Activated CD4-positive, alpha-beta T cell treated with anti-CD3 and anti-CD28 coated beads, Interleukin-2, amount 50 U/mL, for 24 hours (primary cell): ENCODE measurements at places on chromosomes 12 and 14.

DNA sequence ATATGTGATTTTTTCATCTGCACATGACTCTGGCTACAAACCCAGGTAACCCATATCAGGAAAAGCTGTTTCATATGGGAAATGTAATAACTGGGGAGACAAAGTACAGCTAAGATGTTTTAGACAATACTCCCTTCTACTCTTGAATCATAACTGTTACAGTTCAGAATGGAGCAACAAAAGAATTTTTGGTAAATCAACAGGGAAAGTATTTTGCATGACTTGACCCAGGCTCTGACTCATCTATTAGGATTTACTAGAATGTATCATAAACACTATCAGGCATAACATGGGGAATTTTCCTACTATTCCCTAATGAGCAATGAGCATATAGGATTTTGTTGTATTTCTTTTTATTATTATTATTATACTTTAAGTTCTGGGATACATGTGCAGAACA lies 553.0 kb downstream of the SLC16A7 start:
- no peak for DNase-seq

DNA sequence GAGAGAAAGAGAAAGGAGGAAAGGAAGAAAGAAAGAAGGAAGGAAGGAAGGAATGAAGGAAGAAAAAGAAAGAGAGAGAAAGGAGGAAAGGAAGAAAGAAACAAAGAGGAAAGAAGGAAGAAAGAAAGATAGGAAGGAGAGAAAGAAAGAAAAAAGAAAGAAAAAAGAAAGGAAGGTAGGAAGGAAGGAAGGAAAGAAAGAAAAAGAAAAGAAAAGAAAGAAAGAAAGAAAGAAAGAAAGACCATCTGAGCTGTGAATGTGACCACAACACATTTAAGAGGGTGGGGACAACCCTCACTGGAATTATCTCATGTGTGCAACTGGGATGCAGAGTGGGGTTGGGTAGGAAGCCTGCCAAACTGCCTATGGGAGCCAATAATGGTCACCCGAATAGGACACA lies 36.0 kb upstream of the BATF start:
- DNase-seq = no peak

DNA sequence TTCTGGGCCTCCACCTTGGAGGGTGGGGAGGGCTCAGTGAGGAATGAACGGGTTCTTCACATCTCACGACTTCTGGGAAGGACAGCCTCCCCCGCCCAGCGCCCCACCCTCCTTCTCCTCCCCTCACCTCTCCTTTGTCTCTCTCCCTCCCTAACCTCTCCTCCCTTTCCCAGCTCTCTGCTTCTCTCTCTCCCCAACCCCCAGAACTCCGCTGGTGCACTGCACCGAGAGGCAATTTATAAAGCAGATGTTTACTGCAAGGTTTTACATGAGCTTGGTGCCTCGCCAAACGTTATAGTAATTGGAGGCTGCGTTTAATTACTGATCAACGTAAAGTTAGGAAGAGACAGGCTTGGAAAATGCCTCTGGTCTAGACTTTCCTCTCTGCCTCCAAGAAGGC lies 42.9 kb upstream of the FAM222A start:
- DNase-seq = no peak

GRCh38 chr12:89139390-89139789 lies 212.9 kb downstream of the DUSP6 start:
- DNase-seq = no peak

GRCh38 chr12:52334185-52334584 lies 13.0 kb upstream of the KRT83 start:
- DNase-seq = no peak

DNA sequence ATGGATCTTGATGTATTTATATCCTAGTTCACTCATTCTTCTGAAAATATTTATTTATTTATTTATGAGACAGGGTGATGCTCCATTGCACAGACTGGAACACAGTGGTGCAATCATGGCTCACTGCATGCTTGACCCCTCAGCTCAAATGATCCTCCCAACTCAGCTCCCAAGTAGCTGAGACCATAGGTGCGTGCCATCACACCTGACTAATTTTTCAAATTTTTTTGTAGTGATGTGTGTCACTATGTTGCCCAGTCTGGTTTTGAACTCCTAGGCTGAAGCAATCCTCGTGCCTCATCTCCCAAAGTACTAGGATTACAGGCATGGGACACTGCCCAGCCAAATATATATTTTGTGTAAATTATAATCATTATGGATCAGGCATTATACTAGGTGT lies 595.6 kb upstream of the ATP2B1 start:
- DNase-seq = no peak

DNA sequence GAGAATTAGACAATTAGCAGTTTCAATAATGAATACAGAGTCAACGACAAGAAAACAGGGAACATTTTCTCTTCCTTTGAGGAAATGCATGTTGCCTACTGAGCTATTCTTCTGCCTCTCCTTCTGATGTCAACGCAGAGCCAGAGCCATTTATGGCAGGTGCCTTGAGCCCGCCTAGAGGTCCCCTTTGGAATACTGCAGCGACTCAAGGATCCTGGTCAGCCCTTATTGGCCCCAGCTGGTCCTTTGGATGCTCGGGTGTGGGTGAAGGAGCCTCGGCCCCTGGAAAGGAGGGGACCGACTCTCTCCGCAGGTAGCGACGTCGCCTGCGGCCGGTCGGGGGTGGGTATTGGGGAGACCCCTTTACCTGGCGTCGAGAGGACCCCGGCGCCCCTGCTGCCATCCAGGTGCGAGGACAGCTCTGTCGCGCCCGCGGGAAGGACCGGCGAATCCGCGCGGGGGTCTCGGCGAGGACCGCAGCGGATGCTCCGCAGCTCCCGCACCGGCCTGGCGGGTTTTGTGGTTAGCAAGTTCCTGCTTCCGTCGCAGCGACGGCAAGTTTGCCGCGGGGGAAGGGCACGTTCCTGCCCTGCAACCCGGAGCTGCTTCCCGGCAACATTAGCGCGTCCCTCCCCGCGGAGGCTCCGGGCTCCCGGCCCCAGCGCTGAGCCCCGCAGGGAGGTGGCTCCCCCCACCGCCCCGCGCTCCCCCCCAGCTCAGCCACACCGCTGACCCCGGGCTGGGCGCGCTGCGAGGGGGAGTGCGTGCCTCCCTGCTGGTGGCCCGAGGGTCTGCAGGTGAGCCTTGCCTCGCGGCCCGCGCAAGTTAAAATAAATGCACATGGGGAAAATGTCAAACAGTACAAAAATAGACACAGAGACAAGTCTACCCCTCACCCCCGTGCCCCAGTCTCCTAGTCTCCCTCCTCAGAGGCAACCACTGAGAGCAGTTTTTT lies at the start of gene MANSC1:
TSS of gene MANSC1 (minus strand) at position 532 of the 955 bp plus-strand sequence. CDS start 6,928 bp downstream, outside the sequence.
- DNase-seq = peak; percentile 18

GRCh38 chr14:69105326-69105725 lies 47.6 kb downstream of the DCAF5 start:
- no peak for DNase-seq
